Activated T-cell treated with anti-CD3 and anti-CD28 coated beads, Interleukin-2, amount 50 U/mL, for 24 hours (primary cell): ENCODE measurements at places on chromosomes 7 and 10.
A peak's percentile ranks its signal among the peaks of the same experiment; 100 is the strongest.

DNA sequence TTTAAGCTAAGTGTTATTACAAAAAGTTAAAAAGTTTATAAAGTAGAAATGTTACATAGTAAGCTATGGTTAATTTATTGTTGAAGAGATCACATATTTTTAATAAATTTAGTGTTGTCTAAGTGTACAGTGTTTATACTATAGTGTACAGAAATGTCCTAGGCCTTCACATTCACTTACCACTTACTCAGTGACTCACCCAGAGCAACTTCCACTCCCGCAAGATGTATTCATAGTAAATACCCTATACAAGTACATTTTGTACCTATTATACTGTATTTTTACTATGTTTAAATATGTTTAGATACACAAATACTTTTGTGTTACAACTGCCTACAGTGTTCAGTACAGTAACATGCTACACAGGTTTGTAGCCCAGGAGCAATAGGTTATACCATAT lies 69.2 kb downstream of the DNAJC1 start:
- DNase-seq: no peak

DNA sequence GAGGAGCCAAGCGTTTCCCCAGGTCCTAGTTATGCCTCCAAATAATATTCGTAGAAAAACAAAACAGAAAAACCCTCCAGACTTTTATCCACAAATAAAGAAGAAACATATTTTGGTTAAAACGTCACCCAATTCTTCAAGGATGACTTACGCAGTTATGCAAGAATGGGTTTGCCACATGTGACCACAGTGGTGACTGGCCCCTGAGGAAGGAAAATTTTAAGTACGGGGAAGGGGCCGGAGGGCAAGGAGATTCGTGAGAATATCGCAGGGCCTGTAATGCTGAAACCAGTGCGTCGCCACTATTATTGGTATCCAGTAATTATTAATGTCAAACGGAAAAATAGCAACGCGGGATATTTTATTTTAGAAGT lies 537 bp upstream of the MRPS24 start:
- no peak for DNase-seq

DNA sequence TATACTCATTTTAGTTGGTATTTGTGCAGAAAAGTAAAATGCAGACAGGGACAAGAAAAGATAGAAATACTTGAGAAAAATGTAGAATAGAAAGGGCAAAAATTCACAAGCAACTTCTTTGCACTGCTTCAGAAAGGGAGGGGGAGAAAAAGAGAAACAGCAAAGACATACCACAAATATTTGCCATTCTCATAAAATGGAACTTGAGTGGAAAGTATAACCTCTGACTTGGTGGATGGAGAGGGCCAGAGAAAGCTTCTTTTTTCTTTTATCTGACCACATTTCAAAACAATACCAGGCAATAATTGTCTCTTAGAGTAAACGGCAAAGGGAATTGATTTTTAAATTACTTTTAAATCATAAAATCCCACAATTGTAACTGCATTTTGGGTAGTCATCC lies 35.8 kb upstream of the TRUB1 start:
- DNase-seq: no peak

- no peak for DNase-seq
These were observed 120.2 kb upstream of the AMPH start for GRCh38 chr7:38751416-38751815.

GRCh38 chr10:101839002-101839401 lies 4.6 kb downstream of the KCNIP2 start:
- no peak for DNase-seq

DNA sequence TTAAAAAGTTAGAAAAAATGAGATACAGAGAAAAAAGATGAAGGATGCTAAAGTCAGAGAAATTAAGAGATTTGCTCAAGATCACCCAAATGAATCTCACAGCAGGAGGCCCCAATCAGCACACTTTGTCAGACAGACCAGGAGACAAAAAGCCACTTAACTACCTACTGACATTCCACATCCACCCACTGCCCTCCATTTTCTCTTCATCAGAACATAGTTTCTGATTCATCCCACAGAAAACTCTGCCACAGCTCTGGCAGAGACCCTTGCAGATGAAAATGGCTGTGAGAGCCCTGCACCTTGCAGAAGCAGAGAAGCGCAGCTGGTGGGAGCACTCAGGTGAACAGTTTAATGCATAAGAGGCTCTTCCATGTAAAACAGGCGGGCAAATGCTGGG lies 26.6 kb downstream of the DGKI start:
- DNase-seq: no peak

- no peak for DNase-seq
These were observed 47.4 kb downstream of the AUTS2 start for GRCh38 chr7:69645683-69646082.

DNA sequence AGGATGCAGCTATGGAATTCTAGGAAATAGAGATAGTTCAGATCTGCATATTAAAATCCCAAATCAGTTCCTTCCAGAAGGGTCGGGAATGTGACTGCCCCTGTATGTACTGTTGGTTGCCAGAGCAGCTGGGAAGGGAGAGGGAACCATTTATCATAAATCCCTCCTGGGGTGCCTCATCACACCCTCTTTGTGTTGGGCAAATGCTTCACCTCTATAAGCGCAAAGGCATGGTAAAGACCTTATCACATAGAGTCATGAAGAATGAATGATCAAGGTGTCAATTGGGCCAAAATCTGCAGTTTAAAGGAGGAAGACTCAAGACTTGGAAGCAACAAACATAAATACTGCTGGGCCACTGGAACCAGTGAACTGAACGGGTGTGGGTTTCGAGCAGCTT lies 65.0 kb downstream of the FRMD4A start:
- no peak for DNase-seq

DNA sequence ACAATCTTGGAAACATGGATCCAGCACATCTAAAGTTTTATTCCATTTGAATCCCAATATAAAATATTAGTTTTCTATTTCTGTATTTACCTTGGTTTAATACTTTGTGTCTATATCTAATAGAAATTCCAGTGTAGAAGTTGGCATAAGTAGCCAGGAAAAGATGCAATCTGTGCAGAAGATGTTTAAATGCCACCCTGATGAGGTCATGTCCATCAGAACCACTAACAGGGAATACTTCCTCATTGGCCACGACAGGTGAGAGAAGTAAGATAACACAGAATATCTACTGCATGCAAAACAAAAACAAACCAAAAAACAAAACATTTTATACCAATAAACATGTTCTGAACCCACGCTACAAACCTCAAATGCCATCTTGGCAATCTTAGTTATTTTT lies 15.7 kb downstream of the PLEKHS1 start:
- DNase-seq: no peak

GRCh38 chr7:142391191-142391992 lies 133.5 kb upstream of the PRSS58 start:
- DNase-seq: peak; percentile 55
